ENCODE measurements at places on chromosomes 3 and 15. TPM values are rescaled to one million over a fixed set of nuclear protein-coding genes. Genes with fewer than 3 reads are reported as not detected.

The TTBK2 gene
- 28.8 TPM for total RNA-seq

The C3orf49 gene
- not detected for total RNA-seq

- DNase-seq, result no peak
Observed at GRCh38 chr15:69467636-69468035, 15.0 kb downstream of the RPLP1 start.

GRCh38 chr3:36814776-36815175 is 50.4 kb upstream of the DCLK3 start:
- DNase-seq, result no peak

- no peak for DNase-seq
Observed at GRCh38 chr15:42742149-42742548, 5.2 kb upstream of the CDAN1 start.

- no peak for DNase-seq
Observed at GRCh38 chr3:9912294-9912935, 4.5 kb upstream of the IL17RC start.

- DNase-seq, result no peak
Observed at GRCh38 chr3:151751161-151751560, 17.4 kb downstream of the AADACL2 start.

DNA sequence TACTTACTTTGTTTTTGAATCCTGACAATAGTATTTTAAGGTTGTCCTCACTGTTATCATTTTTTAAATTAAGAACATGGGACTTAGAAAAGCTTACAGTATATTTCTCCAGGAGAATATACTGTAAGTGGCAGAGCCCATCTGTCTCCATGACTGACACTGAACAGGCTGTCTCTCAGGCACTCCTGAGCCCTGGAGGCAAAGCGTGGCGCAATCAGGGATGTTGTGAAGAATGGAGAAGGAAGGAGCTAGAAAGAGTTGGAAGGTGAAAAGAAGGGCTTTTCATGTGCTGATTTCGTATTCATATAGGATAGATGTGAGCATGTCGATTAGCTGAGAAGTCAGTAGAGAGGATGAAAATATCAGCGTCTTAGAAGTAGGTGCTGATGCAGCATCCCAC is 41.5 kb downstream of the FGF12 start:
- no peak for DNase-seq
